ENCODE measurements at places on chromosomes 7 and 10.

GRCh38 chr7:122988333-122988732 lies 7.2 kb downstream of the TAS2R16 start:
- DNase-seq = no peak

- no peak for DNase-seq
These were observed 179.0 kb downstream of the PTEN start for GRCh38 chr10:88042160-88043100.

DNA sequence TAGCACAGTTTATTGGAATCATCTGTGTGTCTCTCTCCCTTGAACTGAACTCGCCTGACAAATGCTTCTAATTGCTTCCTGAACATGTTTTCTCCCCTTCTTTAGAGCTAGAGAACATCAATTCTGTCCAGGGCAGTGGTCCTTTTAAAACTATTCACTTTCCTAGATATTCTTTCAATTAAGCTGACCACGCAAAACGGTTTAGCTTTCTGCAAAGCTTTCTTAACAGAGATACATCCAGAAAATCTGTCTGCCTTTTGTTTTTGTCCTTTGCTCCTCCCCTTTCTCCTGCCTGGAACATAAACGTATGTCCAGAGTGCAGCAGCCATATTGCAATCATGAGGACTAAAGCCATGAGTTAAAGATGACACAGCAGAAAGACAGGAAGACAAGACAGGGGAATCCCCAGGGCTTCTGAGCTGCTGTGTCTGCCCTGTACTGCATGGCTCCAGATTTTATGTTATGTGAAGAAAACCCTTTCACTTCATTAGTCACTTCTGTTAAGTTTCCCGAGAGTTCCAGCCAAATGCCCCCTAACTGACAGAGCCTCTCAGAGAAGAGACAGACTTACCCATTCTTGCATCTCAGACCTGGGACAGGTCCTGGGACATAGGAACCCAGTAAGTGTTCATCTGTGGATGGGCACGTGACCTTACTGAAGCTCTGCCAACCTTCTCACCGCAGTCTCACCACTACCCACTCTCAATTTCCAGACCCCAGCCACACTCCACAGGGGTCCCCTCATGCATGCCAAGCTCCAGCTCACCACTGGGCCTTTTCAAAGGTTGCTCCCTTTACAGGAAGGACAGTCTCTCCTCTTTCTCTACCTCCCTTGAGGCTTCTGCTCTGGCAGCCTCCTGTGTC lies 35.0 kb upstream of the CPXM2 start:
- no peak for DNase-seq

DNA sequence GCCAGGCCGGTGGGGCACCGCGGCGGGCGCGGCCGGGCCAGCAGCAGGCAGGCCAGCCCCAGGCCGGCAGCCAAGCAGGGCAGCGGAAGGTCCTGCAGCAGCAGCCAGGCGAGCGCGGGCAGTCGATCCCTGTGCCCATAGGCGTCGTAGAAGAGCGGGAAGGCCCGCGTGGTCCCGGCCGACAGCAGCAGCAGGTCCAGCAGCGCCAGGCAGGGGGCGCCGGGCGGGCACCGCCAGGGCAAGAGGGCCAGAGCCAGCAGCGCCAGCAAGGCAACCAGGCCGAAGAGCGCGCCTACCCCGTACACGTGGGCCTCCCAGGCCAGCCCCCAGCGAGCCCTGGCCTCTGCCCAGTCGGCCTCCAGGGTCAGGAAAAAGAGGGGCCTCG lies 8.4 kb upstream of the RBM28 start:
- DNase-seq = no peak

DNA sequence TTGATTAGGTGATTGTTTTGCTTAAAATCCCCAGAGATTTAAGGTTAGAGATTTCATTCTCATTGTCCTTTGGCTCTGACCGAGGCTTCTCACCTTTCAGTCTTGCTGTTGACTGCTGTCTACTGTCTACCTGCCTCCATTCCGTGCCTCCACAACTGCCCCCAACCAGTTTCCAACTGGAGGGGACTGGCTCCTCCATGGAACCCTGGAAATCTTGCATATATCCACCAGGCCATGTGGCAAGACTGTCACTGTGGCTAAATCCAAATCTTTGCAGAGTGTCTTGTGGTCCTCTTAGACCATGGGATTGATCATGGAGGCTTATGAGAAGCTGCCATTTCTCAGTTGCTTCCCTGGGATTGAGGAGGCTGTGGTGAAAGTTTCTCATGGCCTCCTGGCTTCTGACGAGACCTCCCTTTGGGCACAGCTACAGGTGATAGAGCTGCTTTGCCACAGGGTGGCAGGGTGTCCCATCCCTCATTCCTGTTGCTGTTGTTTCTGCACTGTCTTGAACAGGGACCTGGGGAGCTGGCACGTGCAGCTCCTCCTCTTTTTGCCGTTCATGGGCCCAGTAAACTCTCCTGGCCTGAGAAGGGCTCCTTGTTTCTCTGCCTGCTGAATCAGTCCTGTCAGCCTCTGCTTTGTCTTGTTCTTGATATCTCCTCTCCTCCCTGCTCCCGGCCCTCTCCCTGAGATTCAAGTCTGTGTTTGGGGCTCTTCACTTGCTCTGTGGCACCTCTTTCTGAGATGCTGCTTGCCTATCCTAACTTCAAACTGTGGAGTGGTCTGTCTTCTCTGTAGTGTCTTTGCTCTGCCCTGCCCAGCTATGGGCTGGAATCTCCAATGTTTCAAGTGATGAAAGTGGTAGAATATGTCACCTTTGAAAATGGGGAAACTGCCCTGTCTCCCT lies 63.6 kb upstream of the IGFBP3 start:
- DNase-seq = no peak
